Hematopoietic multipotent progenitor cell (in vitro differentiated cells): ENCODE measurements at places on chromosomes 7 and 10.

DNA sequence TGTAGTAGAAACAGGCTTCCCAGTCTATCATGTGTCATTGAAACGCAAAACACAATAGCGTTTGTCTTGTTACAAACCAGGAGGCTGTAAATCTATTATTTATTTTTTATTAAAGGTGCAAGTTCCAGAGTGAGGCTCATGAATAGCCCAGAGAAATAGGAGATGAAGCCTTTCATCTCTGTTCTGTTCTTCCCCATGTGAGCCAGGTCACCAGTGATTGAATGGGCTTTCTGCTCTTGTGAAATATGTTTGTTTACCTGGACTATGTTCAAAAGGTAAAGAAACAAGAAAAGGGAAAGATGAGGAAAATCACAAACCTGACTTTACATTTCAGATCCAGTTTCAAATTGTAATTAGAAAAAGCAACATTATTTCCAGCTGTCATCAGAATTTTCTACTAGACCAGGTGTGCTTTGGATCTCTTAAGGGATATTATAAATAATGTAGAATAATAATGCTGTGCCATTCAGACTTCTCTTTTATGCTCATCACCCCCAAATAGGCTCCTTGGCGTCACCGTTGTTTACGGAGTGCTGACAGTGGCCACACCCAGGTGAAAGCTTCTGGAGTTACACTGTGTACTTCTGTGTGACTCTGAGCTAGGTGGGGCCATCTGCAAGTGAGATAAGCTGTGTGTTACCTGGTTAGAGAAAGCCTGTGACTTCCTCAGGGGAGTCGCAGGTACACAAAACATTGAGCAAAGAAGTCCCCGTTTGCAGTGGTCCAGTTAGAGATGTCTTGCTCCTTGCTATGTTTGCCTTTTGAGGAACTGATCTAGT is 274.9 kb downstream of the SDK1 start:
- DNase-seq = no peak

- DNase-seq = no peak
These were observed 22.4 kb downstream of the AUTS2 start for GRCh38 chr7:69620650-69621049.

- no peak for DNase-seq
These were observed 87.7 kb upstream of the EGR2 start for GRCh38 chr10:62903828-62904227.

DNA sequence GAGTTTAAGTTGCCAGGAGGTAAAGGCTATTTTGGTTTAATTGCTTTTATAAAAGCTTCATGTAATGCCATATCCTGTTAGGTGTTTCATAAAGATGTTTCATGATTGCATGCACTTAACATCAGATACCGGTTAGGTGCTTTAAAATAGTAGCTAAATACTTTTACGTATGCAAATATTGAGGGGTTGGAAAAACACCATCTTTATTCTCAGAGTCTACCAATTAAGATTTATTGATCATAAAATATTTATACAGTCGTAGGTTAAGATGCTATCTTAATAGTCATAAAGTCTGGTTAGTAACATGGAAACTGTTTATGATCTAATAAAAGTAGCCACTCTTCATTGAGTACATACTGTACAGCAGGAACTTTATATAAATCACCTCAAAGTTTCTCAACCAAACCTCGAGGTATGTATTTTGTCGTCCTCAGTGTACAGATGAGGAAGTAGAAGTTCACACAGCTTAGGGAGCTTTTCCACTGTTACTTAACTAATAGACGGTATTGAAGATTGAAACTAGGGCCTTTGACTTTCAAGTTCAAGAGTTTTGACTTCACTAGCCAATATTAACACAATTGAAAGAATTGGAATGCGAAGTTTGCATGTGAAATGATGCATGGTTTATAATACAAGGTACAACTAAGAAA is 897.1 kb downstream of the GATA3 start:
- no peak for DNase-seq

DNA sequence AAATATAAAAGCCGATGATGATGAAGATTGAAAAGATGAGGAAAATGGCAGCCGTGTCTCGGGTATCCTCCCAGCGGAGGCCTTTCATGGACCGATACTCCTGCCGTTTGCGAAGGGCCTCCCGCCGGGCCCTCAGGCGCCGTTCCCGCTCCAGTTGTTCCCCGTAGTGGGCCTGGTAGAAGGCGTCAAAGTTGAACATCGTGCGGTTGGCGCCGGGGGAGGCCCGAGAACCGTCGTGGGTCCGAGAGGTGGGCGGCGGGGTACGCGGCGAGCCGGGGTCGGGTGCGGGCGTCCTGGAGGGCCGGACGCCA is 553 bp downstream of the DNAJC30 start:
- no peak for DNase-seq

GRCh38 chr10:119501690-119502089 is 40.8 kb downstream of the RGS10 start:
- DNase-seq = no peak

- DNase-seq = no peak
These were observed 1.9 kb downstream of the SLC29A4 start for GRCh38 chr7:5284304-5285281.
